ENCODE measurements at places on chromosomes 2 and 18.

DNA sequence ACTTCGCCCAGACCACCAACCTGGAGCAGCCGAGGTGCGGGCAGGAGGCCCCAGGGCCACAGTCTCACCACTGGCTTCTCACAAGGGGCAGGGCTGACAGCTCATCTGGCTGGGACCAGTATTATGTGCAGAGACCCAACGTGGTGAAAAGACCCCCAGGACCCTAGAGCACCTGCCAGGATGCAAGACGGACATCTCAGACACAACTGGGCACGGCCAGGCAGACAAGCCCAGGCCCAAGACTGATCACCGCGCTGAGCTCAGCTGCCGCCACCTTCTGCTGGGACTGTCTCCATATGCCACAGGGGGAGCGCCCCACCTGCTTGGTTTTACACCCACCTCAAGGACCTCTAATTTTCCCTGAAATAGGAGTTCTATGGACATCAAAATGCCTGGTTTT is 23.2 kb downstream of the HDAC4 start:
- no peak for DNase-seq
- H3K4me3 ChIP-seq, result no peak overlapping the region
- no peak overlapping the region for H3K27ac ChIP-seq
- H3K36me3 ChIP-seq, result no peaks in the 10 kb centered on the region

GRCh38 chr2:168035458-168035857 is 211.9 kb downstream of the STK39 start:
- peak overlapping the region; percentile 62 for H3K4me3 ChIP-seq
- DNase-seq, result no peak
- peak overlapping the region; percentile 26 for H3K27ac ChIP-seq
- H3K36me3 ChIP-seq, result peaks cover 15% of the 10 kb centered on the region
- H3K4me1 ChIP-seq, result peaks cover 15% of the 10 kb centered on the region
- no peaks in the 10 kb centered on the region for H3K27me3 ChIP-seq

DNA sequence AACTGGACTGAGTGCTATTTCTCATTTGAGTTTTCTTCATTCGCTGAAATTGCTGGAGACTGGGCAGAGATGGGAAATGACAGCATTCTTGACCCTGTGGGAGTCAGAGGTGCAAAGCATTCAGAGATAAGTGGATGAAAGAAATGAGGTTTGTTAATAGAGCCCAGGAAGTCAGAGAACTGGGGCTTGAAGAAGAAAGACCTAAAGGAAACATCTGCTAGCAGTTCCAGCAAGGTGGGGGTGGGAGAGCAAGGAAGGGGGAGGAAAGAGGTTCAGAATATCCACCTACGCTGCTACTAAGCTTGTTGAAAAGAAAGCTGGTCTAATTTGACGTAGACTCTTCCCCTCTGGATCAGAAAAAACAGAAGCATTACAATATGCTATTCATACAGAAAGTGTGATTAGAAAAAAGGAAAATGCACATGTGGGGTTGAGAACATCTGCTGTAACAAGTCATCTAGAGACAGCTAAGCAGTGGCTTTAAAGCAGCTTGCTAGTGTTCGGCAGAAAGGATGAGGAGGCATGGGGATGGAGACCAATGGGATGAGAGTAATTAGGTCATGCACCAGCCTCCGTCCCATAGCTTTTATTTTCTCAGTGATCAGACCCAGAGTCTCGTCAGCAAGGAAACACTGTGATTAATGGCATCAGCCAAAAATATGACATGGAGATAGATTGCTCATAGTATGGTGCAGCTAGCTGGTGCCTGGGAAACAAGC is 29.7 kb downstream of the NAB1 start:
- peak overlapping the region; percentile 78 for H3K27ac ChIP-seq
- H3K36me3 ChIP-seq, result peaks cover 4% of the 10 kb centered on the region
- H3K27me3 ChIP-seq, result no peaks in the 10 kb centered on the region
- no peak for DNase-seq
- H3K4me1 ChIP-seq, result peaks cover 26% of the 10 kb centered on the region
- peak overlapping the region; percentile 49 for H3K4me3 ChIP-seq

DNA sequence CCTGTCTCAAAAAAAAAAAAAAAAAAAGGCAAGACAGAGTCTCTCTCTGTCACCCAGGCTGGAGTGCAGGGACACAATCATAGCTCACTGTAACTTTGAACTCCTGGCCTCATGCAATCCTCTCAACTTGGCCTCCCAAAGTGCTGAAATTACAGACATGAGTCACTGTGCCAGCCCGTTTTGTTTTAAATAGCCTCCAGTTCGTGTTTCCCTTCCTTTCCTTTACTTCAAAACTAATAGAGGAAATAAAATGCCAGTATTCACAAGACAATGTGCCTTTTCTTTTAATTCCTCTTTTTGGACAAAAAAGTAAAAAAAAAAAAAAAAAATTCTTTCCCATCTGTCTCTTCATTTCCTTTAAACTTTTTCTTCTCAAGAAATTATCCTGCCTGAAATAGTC is 54.5 kb upstream of the ACMSD start:
- H3K36me3 ChIP-seq, result no peaks in the 10 kb centered on the region
- no peak overlapping the region for H3K4me3 ChIP-seq
- no peak for DNase-seq
- H3K4me1 ChIP-seq, result peaks cover 10% of the 10 kb centered on the region
- H3K27ac ChIP-seq, result no peak overlapping the region
- no peaks in the 10 kb centered on the region for H3K27me3 ChIP-seq

- H3K4me3 ChIP-seq, result no peak overlapping the region
- peaks cover 5% of the 10 kb centered on the region for H3K36me3 ChIP-seq
- DNase-seq, result no peak
- no peaks in the 10 kb centered on the region for H3K4me1 ChIP-seq
These were observed 28.7 kb upstream of the SLC16A14 start for GRCh38 chr2:230097424-230097823.

GRCh38 chr18:7980656-7981055 is 413.5 kb downstream of the PTPRM start:
- H3K4me1 ChIP-seq, result no peaks in the 10 kb centered on the region
- no peaks in the 10 kb centered on the region for H3K36me3 ChIP-seq
- no peak overlapping the region for H3K27ac ChIP-seq
- no peak for DNase-seq
- no peaks in the 10 kb centered on the region for H3K27me3 ChIP-seq
- no peak overlapping the region for H3K4me3 ChIP-seq

GRCh38 chr2:123163398-123163797 is 861.7 kb upstream of the CNTNAP5 start:
- no peaks in the 10 kb centered on the region for H3K27me3 ChIP-seq
- no peak for DNase-seq
- no peaks in the 10 kb centered on the region for H3K36me3 ChIP-seq
- no peaks in the 10 kb centered on the region for H3K4me1 ChIP-seq

DNA sequence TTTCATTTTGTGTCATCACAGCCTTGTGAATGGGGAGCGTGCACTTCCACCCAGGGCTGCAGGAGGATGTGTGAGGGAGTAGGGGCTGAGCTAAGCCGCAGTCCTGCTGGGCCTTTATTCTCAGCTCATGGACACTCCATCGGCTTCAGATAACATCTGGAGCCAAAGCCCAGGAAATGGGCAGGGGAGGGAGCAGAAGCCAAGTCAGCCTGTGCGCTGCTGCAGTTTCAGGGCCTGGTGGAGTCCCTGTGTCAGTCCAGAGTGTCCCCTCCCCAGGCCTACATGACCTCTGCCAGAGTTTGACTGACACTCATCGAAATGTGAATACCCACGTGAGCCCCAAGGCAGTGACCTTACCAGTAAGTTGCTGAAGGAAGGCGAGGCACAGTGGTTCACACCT is 242.2 kb downstream of the LOXHD1 start:
- H3K27ac ChIP-seq, result no peak overlapping the region
- peaks cover 4% of the 10 kb centered on the region for H3K4me1 ChIP-seq
- peaks cover 5% of the 10 kb centered on the region for H3K27me3 ChIP-seq
- no peaks in the 10 kb centered on the region for H3K36me3 ChIP-seq

GRCh38 chr2:32933756-32934095 is 13.0 kb upstream of the LTBP1 start:
- peaks cover 19% of the 10 kb centered on the region for H3K27me3 ChIP-seq
- no peak overlapping the region for H3K4me3 ChIP-seq
- no peak overlapping the region for H3K27ac ChIP-seq
- H3K4me1 ChIP-seq, result no peaks in the 10 kb centered on the region
- DNase-seq, result no peak

GRCh38 chr2:205358351-205358815 is 323.9 kb upstream of the NRP2 start:
- no peak for DNase-seq
- no peaks in the 10 kb centered on the region for H3K36me3 ChIP-seq
- no peak overlapping the region for H3K4me3 ChIP-seq
- no peak overlapping the region for H3K27ac ChIP-seq
- no peaks in the 10 kb centered on the region for H3K4me1 ChIP-seq
- H3K27me3 ChIP-seq, result peaks cover 2% of the 10 kb centered on the region
